ENCODE measurements at places on chromosomes 6 and 20.

DNA sequence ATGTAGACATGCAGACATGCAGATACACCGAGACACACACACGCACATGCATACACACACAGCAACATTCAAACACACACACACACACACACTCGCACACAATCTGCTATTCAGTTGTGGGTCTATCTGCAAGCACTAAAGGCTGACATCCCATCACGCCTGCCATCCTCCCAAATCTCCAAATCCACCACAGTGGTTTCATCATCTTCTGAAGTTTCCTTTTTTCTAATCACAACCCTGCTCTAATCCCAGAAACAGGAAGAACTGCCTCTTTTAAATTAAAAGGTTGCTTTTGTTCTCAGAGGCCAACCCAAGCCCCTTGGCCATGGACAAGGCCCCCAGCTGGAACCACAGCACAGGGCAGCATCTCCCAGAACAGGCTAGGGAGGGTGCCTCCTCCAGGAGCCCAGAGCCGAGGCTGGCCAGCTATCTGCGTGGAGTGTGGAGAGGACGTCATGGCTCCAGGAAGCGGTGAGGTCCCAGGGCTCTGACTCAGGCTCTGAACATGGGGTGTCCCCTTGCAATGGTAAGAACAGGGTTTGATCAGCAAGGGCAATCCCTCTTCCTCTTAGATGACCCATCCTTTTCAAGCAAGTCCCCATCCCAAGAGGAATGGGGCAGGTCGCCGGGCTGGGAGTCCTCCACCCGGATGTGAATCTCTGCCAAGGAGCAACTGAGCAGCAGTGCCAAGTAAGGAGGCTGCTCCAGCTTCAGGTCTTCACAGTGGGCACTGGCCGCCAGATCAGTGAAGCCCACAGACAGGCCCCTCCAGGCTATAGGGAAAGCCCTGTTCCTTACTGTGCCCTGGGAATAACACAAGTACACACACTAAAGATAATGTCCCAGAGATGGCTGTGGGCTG is 14.7 kb downstream of the FOXF2 start:
- no peak for DNase-seq

DNA sequence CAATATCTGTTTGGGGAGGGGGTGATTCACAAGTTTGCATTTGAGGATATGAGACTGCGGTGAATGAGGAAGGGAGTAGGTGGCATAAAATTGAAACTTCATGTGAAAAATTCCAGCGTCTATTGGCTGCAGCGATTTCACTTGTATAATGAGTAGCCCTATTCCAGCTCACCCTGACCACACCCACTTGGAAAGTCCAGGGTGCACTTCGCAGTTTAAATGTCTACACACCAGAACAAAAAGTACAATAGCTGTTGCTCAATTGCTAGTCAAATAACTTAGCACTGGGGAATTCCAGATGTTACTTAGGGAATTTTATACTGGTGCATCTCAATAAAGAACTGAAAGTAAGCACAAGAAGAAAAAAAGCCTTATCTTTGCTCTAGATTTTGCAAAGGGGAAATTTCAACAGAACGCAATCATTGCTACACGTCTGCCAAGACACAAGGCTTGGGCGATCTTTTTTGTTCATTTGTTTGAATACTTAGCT is 6.3 kb downstream of the TNFAIP3 start:
- peak; percentile 85 for DNase-seq

DNA sequence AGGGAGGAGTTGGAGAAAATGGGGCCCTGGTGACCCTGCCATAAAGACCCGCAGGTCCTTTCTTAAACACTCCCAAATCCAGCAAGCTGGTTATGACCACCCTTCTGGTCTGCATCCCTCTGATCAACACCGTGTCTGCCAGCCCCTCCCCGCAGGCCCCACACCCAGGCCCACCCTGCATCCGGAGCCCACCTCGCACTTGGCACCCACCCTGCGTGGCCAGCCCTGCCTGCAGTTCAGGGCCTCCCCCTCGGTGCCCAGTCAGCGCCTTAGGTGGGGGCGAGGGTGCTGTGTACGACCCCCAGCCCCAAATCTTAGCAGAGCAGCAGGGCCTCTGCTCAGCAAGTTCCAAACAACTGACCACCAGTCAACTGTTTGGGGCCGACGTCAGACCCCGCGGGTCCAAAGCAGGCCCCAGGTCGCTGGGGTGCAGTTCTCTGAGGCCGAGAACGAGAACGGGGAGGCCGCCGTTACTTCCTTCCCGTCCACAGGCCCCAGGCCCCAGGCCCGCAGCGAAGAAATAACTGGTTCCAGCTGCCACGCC is 1.2 kb downstream of the ACSS1 start:
- no peak for DNase-seq

DNA sequence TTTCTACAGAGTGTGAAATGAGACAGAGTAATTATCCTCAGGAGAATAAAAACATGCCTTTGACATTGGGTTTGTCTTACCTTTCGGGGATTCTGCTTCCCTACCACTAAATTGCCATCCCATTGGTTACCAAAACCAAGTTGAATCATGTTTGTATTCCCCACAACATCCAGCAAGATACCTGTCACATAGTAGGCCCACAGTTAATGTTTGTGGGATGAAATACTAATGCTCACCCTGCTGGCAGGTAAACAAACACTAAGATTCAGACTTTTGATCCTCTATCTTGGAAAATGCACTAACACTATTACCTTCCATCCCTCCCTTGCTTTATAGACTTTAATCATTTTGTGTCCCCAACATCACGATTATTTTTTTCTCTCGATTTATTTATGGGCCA is 8.2 kb upstream of the STXBP5 start:
- DNase-seq, result no peak
